Skeletal muscle cell (primary cell): ENCODE measurements at places on chromosomes 16 and 17.

DNA sequence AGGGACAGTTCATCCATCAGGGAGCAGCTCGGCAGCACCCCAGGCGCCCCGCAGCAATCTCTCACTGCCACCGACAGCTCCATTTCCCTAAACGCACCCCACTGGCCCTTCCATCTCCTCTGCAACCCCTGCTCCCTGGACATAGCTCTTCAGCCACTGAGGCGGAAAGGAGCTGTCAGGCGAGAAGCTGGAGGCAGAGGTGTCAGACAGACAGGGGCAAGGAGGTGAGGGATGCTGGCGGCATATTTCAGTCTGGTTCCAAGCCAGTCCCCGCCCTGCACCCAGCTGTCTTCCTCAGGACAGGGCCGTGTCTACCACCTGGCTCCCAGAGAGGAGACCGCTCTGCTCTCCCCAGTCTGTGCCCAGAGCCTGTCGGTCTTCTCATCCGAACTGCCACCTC lies 9.7 kb downstream of the ACLY start:
- no peak for DNase-seq

GRCh38 chr16:16857603-16858283 lies 478.8 kb downstream of the NPIPA7 start:
- DNase-seq: no peak

DNA sequence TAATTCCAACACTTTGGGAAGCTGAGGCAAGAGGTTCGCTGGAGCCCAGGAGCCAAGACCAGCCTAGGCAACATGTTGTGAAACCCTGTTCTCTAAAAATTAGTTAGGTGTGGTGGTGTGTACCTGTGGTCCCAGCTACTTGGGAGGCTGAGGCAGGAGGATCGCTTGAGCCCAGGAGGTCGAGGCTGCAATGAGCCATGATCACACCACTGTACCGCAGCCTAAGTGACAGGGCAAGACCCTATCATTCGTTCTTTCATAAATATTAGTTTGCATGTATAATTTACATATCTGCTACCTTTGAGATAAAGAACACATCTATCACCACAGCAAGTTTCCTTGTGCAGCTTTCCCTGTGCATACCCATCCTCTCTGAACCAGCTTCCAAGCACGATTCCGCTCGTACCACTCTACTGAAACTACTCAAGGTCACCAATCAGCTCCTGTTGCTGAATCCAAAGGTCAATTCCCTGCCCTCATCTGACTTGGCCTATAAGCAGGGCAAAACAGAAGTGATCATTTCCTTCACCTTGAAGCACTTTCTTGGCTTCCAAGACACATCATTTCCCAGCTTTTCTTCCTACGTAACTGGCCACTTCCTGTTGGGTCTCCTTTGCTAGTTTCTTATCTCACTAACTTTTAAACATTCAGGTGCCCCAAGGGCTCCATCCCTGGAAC lies 49.1 kb downstream of the GRB2 start:
- DNase-seq: no peak

- no peak for DNase-seq
Measured at GRCh38 chr16:4180511-4180910, 61.4 kb downstream of the SRL start.

DNA sequence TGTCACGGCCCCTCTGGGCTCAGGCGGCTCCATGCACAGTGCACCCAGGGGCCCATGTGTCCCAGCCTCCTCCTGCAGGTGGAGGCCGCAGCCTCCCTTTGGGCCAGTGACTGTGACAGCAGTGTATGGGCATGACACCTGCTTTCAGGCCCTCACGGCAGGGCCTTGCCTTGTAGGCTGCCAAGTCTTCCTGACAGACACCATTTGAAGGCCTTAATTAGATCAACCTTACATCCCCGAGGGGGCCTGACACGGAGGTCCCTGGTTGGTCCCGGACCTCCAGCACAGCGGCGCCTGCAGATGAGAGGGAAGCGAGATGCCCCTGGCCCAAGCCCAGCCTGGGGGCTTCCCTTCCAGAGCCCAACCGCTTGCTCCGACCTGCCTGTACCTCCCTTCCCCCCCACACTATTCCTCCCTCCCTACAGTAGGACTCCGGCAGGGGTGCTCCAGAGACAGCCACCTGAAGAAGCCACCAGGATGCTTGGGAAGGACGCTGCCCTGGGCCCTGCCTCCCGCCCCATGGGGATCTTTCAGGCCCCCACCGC lies 31.9 kb downstream of the BAIAP2 start:
- no peak for DNase-seq

GRCh38 chr17:33929181-33929724 lies 325.8 kb upstream of the CCL2 start:
- no peak for DNase-seq

- no peak for DNase-seq
Measured at GRCh38 chr17:27382025-27382424, 74.2 kb upstream of the KSR1 start.

DNA sequence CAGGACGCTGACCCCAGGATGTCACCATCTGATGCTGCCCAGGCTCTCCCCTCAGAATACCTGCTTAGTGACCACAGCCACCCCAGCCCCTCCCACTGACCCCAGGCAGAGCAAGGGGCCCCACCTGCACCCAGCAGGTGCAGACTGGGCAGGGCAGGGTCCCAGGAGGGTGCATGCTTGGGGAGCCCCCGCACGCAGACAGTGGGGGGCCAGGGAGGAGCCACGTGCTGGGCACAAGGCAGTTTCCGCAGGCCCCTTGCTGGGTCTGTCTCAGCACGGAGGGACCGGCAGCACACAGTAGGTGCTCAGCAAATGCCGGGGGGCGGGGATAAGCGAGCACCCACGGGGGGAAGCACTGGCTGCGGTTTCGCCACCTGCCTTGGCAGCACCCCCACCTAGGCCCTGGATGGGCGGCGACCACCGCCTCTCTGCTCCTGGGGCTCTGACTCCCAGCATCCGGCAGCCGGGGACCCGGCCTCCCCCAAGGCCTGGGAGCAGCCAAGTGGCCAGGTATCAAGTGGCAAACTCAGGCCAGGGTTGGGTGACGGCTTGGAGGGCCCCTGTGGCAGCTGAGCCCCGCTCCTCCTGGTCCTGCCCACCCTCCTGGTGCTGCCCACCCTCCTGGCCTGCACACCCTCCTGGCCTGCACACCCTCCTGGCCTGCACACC lies 18.7 kb upstream of the SSTR5 start:
- DNase-seq: no peak

- no peak for DNase-seq
Measured at GRCh38 chr17:58587713-58588117, 73.3 kb upstream of the MTMR4 start.

DNA sequence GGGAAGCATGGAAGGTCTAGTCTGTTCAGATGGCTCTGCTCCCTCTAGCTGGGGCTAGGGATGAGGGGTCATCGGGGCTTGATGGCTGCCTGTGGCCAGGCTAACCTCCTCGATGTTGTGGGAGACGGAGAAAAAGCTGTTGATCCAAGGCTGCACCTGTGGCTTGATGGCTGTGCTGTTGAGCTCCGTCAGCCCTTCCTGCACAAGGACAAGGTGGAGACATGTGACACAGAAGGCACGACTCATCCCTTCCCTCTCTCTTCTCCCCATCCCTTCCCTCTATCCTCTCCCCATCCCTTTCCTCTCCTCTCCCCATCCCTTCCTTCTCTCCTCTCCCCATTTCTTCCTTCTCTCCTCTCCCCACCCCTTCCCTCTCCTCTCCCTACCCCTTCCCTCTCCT lies 28.2 kb downstream of the FCSK start:
- no peak for DNase-seq

DNA sequence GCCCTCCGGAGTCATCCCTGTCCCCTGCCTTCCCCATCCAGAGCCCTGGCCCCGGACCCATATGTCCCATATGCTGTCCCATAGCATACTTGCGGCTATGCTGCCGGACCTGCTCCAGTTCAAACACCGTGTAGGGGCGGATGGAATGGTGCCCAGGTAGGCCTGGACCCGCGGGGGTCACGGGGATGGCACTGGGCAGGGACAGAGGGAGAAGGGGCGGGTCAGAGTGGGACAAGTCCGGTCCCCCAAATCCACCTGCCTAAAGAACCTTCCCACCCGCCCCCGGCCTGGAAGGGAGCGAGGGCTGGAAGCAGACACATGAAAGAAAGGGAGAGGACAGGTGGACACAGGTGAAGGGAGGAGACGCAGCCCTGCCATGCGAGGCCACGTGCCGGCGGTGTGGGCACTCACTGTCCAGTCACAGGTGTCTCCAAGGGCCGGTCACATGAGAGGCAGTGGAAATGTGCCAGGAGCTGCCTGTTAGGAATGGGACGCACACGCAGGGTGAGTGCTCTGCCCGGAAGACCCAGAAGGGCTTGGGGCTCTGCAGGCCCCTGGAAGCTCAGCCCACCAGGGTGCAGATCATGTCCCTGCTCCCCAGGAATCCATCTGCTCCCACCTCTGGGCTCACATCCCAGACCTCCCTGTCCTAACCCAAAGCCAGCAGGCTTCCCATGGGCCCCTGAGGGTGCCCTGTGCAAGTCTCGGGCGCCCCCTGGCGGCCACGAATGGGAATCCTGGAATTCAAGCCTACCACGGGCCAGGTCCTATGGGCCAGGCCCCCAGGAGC lies 14.0 kb downstream of the UBALD2 start:
- no peak for DNase-seq

DNA sequence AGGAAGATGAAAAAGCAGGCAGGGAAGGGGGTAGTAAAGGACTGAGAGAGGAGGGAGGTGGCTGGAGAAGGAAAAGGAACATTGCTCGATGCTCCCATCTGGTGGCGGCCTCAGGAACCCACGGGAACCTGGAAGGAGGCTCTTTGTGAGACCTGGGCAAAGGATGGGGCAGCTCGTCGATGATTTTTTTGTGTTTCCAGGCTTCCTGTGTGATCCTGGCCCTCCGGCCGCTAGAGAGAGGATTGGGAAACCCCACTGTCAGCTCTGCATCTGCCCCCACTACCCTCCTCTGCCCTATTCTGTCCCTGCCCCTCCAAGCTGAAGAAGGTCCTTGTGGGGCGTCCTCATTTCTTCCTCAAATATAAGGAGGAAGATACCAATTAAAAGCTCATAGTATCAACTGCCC lies 6.6 kb downstream of the WFIKKN2 start:
- DNase-seq: no peak

DNA sequence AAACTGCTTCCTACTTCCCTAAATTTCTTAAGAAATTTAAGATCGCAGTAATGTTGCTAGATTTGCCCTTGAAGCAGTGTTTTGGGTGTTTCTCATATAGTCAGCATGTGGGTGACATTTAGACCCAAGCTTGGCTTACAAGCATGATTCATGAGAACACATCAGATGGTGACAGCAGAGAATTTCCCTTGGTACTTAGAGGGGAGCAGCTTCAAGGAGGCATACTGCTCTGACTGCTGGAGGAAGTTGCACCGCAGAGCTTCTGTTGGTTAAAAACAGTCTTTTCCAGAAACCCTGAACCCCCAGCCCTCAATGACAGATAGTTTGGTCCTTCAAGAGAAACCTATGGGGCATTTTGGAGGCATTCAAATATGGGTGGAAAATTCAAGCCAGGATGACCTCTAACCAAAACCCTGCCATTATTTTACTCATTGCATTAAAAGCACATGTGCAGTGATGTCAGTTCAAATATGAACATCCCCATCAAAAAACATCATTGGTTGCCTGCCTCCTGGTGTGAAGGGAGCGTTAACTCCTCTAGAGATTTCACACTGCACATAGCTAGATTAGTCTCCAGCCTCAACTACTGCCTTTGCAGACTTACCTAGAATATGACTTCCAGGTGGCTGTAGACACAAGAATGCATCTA lies 201.5 kb upstream of the CACNG5 start:
- peak; percentile 69 for DNase-seq

DNA sequence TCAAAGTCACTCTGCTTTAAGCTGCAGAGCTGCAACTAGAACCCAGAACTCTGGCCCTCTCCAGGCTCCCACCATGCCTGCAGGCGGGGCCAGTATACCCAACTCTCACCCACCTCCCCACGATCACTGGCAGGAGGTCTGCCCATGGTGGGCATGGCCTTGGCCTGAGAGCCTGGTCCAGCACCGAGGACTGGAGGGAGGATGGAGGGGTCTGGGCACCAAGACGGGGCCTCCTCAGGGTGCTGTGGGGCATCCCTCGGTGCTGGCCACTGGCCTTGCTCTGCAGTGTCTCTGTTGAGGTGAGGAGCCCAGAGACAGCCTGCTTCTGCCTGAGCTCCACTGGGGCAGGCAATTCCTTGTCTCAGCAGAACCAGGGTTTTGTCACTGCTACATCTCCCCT lies 1.5 kb upstream of the KRT16 start:
- no peak for DNase-seq

- no peak for DNase-seq
Measured at GRCh38 chr16:27701381-27701780, 151.4 kb downstream of the KATNIP start.

GRCh38 chr17:302300-302698 lies 50.3 kb downstream of the RPH3AL start:
- no peak for DNase-seq

DNA sequence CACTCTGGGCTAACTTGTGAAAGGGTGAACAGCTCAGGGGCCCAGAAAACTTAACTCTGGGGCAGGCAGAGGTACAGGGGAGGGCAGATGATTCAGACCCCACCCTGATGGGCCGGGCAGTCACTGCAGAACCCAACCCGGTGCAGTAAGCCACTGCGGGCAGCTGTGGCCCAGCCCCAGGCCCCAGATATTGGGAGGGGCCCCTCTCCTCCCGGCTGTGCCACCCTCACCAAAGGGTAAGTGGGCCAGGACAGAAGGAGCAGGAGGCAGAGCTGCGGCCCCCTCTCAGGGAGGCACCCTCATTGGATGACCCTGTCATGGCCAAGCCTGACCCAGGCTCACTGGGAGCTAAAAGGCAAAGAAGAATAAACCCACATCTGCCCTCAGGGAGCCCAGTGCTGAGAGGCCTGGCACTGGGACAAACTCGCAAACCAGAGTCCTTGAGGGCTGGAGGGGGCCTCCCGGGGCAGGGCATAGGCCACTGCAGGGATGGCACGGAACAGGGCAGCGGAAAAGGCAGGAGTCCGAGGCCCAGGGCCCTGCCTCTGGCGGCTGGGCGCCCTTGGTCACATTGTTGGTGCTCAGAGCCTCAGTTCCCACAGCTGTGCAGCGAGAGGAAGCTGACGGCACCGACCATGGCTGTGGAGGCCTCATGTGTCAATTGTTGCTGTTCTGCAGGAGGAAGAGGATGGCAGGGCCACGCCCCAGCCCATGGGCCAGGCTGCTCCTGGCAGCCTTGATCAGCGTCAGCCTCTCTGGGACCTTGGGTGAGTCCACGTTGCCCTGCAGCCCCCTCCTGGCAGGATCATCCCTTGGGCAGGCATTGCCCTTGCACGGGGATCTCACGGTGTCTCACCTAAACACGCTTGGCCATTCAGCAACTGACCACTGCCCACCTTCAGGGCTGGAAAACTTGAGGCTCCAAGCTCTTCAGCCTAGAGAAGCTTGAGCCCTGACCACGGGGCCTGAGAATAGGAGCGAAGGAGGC lies 3.1 kb downstream of the ITGB4 start:
- no peak for DNase-seq

DNA sequence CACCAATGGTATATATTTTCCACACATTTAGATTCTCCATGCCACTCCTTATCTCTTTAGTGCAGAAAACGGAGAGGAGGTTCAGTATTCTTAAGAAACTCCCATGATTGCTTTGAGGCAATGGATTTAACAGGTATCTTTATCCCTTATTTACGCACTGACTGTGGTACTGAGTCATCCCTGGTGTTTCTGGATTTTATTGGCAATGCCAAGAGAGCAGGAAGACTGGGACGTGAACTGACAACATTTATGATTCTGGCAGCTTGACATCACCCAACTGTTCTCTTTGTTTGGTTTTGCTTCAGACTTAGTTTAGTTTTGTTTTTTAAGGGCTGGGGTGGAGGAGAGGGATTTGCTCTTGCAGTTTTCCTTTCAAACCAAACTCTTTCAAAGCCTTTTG lies 131.4 kb downstream of the WWOX start:
- DNase-seq: no peak

- DNase-seq: no peak
Measured at GRCh38 chr16:66322174-66322573, 44.3 kb upstream of the CDH5 start.
